ENCODE measurements at places on chromosomes 4 and X.

- H3K36me3 ChIP-seq = no peaks in the 10 kb centered on the region
- DNase-seq = no peak
- no peaks in the 10 kb centered on the region for H3K4me1 ChIP-seq
- H3K27me3 ChIP-seq = no peaks in the 10 kb centered on the region
- no peak overlapping the region for H3K4me3 ChIP-seq
These were observed 27.9 kb downstream of the RAB40AL start for GRCh38 chrX:102964940-102965339.

DNA sequence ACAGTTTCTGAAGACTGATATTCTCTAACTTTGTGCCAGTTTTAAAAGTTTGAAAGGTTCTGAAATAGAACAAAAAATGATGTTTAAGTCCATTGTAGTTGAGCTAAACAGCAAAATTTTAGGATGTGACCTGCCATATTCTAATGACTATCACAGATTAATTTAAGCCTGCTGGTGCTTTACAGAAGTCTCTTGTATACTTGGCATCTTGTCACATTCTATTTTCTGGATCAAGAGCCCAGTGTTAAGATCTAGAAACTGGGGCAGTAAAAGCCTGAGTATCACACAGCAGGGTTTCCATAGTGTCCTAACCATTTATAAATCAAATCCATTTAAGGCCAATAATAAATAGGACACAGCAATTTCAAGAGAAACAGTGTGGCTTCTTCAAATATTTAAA, 12.4 kb downstream of the FSTL5 start:
- no peak overlapping the region for H3K27ac ChIP-seq
- no peak for DNase-seq
- H3K4me3 ChIP-seq = no peak overlapping the region
- no peaks in the 10 kb centered on the region for H3K4me1 ChIP-seq

GRCh38 chr4:86596807-86597206, 2.7 kb downstream of the PTPN13 start:
- no peak for DNase-seq

GRCh38 chr4:6507345-6507744, 34.9 kb upstream of the PPP2R2C start:
- H3K27ac ChIP-seq = no peak overlapping the region
- no peaks in the 10 kb centered on the region for H3K4me1 ChIP-seq
- no peak overlapping the region for H3K4me3 ChIP-seq

GRCh38 chrX:44961817-44962607, 89.0 kb downstream of the KDM6A start:
- no peaks in the 10 kb centered on the region for H3K4me1 ChIP-seq
- no peaks in the 10 kb centered on the region for H3K27me3 ChIP-seq
- DNase-seq = no peak
- no peak overlapping the region for H3K4me3 ChIP-seq

DNA sequence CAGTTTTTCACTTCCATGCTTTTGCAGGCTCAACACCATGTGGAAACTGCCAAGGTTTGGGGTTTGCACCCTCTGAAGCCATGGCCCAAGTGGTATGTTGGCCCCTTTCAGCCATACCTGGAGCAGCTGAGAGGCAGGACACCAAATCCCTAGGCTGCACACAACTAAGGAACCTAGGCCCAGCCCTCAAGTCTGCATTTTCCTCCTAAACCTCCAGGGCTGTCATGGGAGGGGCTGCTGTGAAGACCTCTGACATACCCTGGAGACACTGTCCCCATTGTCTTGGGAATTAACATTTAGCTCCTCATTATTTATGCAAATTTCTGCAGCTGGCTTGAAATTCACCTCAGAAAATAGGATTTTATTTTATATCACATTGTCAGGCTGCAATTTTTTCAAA, 856.1 kb downstream of the TECRL start:
- no peaks in the 10 kb centered on the region for H3K4me1 ChIP-seq
- H3K4me3 ChIP-seq = no peak overlapping the region
- no peak for DNase-seq
- no peak overlapping the region for H3K27ac ChIP-seq
- no peaks in the 10 kb centered on the region for H3K36me3 ChIP-seq

DNA sequence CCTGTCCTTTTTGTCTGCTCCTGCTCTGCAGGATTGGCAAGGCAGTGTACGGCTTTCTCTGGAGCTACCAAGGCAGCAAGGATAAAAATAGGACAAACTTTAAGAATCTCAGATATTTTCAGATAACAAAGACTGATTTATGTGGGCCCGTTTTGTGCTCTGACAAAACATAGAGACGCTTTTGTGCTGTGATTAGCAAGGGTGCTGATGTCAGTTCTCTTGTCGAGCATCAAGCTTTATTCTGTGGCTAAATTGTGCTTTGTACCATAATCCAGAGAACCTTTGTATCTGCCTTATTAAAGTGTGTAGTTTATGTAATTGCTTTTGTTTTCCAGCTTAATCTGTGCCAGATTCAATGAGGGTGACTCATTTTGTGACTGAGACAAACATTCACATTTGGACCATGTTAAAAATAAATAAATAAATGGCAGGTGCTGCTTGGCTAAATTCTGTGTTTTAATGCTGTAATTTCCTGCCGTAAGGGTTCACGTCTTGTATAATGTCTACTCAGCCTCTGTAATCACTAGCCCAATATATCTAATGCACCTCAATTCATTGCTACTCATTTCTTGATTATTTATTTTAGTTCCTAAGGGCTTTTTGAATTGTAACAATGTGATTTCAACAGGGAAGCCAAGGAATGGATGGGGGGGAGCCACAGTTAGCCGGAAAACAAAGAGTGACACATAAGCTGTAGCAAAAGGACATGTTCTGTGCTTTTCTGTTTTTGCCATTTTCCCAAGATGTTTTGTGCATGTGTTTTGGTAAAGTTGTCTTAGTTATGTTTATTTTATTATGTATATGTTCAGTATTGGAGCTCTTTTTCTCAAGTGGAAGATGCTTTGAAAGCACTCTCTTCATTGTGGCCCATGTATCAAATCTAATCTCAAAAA, 75.1 kb downstream of the GAB1 start:
- H3K27me3 ChIP-seq = no peaks in the 10 kb centered on the region
- no peak overlapping the region for H3K4me3 ChIP-seq
- peaks cover 9% of the 10 kb centered on the region for H3K36me3 ChIP-seq
- H3K4me1 ChIP-seq = peaks cover 17% of the 10 kb centered on the region

- no peak overlapping the region for H3K4me3 ChIP-seq
- H3K4me1 ChIP-seq = peaks cover 9% of the 10 kb centered on the region
- H3K36me3 ChIP-seq = no peaks in the 10 kb centered on the region
These were observed 385.4 kb upstream of the MAD2L1 start for GRCh38 chr4:120452001-120452400.

GRCh38 chr4:94420356-94420755, 31.4 kb upstream of the PDLIM5 start:
- H3K36me3 ChIP-seq = peaks cover 4% of the 10 kb centered on the region
- no peak overlapping the region for H3K27ac ChIP-seq
- H3K4me3 ChIP-seq = no peak overlapping the region
- H3K27me3 ChIP-seq = peaks cover 21% of the 10 kb centered on the region
- H3K4me1 ChIP-seq = peaks cover 6% of the 10 kb centered on the region
- DNase-seq = no peak

- H3K4me3 ChIP-seq = no peak overlapping the region
- DNase-seq = no peak
- peaks cover 13% of the 10 kb centered on the region for H3K4me1 ChIP-seq
- H3K27ac ChIP-seq = no peak overlapping the region
- H3K27me3 ChIP-seq = no peaks in the 10 kb centered on the region
These were observed 15.5 kb downstream of the UBA6 start for GRCh38 chr4:67685532-67685859.

GRCh38 chr4:72326692-72327632, 242.1 kb downstream of the ADAMTS3 start:
- DNase-seq = no peak
- H3K27ac ChIP-seq = no peak overlapping the region
- no peak overlapping the region for H3K4me3 ChIP-seq
- no peaks in the 10 kb centered on the region for H3K4me1 ChIP-seq
- no peaks in the 10 kb centered on the region for H3K27me3 ChIP-seq
- H3K36me3 ChIP-seq = no peaks in the 10 kb centered on the region

- H3K36me3 ChIP-seq = peaks cover 10% of the 10 kb centered on the region
- H3K27ac ChIP-seq = no peak overlapping the region
- DNase-seq = no peak
- H3K27me3 ChIP-seq = no peaks in the 10 kb centered on the region
These were observed 192.6 kb downstream of the PDGFC start for GRCh38 chr4:156779042-156779441.

GRCh38 chr4:93772858-93773257, 55.7 kb upstream of the ATOH1 start:
- no peak for DNase-seq
- no peak overlapping the region for H3K4me3 ChIP-seq
- no peaks in the 10 kb centered on the region for H3K36me3 ChIP-seq
- H3K4me1 ChIP-seq = peaks cover 11% of the 10 kb centered on the region
- H3K27me3 ChIP-seq = peaks cover 4% of the 10 kb centered on the region

DNA sequence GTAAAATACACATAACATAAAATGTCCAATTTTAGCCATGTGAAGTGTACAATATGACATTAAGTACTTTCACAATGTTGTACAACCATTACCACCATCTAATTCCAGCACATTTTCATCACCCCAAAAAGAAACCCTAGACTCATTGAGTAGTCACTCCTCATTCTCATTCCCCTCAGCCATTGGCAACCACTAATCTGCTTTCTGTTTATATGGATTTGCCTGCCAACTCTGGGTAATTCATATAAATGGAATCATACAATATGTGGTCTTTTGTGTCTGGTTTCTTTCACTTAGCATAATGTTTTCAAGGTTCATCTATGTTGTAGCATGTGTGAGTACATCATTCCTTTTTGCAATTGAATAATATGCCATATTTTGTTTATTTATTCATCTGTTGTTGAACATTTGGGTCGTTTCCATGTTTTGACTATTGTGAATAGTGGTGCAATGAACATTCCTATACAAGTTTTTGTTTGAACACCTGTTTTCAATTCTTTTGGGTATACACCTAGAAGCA, 43.0 kb downstream of the EIF2S3 start:
- no peak for DNase-seq
- H3K27ac ChIP-seq = no peak overlapping the region
- no peaks in the 10 kb centered on the region for H3K27me3 ChIP-seq

DNA sequence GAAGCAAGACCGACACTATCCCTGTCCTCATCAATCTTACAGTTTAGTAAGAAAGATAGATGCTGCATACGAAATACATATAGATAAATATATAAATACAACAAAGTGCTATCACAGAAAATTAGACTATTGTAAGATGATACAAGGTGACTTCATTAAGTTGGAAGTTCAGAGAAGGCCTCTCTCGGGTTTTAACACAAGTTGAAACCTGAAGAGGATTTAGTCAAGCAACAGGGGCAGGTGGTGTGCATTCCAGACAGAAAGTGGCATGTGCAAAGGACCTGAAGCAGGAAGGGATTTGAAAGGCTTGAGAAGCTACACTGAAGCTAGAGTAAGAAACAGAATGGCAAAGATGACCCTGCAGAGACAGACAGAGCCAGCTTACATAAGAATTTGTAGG, 36.5 kb downstream of the USP46 start:
- no peak overlapping the region for H3K4me3 ChIP-seq
- no peak for DNase-seq
- peaks cover 41% of the 10 kb centered on the region for H3K36me3 ChIP-seq

- no peak overlapping the region for H3K27ac ChIP-seq
- H3K36me3 ChIP-seq = no peaks in the 10 kb centered on the region
- H3K4me3 ChIP-seq = no peak overlapping the region
- no peak for DNase-seq
- no peaks in the 10 kb centered on the region for H3K4me1 ChIP-seq
- H3K27me3 ChIP-seq = peaks cover 9% of the 10 kb centered on the region
These were observed 19.3 kb downstream of the CCDC158 start for GRCh38 chr4:76401654-76402053.

DNA sequence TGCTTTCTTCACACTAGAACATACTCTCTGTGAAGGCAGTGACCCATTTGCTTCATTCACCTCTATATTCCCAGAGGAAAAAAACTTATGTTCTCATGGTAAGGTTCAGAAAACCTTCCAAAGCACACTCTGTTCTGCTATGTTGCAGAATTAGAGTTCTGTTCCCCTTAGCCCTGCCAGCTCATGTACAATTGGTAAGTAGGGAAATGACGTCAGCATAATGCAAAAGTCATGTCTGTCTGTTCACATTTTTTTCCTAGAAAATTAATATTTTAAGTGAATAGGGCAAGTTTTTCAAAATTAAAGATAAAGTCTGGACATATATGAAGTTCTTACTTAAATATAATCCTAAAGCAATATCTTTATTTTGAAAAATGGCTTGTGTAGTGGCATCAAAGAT, 443.6 kb downstream of the GALNTL6 start:
- peaks cover 12% of the 10 kb centered on the region for H3K27me3 ChIP-seq
- H3K4me3 ChIP-seq = no peak overlapping the region
- no peaks in the 10 kb centered on the region for H3K4me1 ChIP-seq

GRCh38 chr4:127709456-127709855, 20.7 kb upstream of the SLC25A31 start:
- peak overlapping the region; percentile 97 for H3K27ac ChIP-seq
- H3K27me3 ChIP-seq = no peaks in the 10 kb centered on the region
- DNase-seq = no peak
- H3K4me1 ChIP-seq = peaks cover 5% of the 10 kb centered on the region

DNA sequence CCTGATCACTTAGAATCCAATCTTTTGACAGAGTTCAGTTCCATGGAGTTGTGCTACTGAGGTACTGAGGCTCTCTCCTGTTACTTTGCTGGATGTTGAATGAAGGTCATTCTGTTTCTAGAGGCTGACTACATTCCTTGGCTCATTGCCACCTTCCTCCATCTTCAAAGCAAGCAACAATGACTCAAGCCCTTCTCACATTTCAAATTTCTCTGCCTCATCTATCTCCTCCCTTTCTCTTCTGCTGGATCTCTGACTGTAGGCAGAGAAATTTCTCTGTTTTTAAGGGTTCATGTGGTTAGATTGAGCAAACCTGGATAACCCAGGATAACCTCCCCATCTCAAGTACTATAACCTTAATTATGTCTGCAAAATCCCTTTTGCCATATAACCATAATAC, 775.4 kb downstream of the STPG2 start:
- H3K27me3 ChIP-seq = no peaks in the 10 kb centered on the region
- DNase-seq = no peak
- peak overlapping the region; percentile 47 for H3K4me3 ChIP-seq
- H3K4me1 ChIP-seq = peaks cover 19% of the 10 kb centered on the region
- peaks cover 4% of the 10 kb centered on the region for H3K36me3 ChIP-seq

- DNase-seq = no peak
- H3K27me3 ChIP-seq = no peaks in the 10 kb centered on the region
- no peak overlapping the region for H3K4me3 ChIP-seq
- no peaks in the 10 kb centered on the region for H3K36me3 ChIP-seq
These were observed 7.8 kb downstream of the WWC2 start for GRCh38 chr4:183106839-183107238.

- H3K27me3 ChIP-seq = peaks cover 18% of the 10 kb centered on the region
- H3K4me1 ChIP-seq = peaks cover 19% of the 10 kb centered on the region
- no peaks in the 10 kb centered on the region for H3K36me3 ChIP-seq
- peak overlapping the region; percentile 88 for H3K4me3 ChIP-seq
These were observed 1.8 kb downstream of the WWC2 start for GRCh38 chr4:183100827-183101226.

GRCh38 chr4:8737075-8737474, 134.6 kb downstream of the HMX1 start:
- no peak overlapping the region for H3K4me3 ChIP-seq
- no peak for DNase-seq
- H3K36me3 ChIP-seq = no peaks in the 10 kb centered on the region
- H3K27me3 ChIP-seq = peaks cover 3% of the 10 kb centered on the region
- no peak overlapping the region for H3K27ac ChIP-seq

GRCh38 chr4:182752158-182752910, 164.9 kb downstream of the DCTD start:
- peaks cover 43% of the 10 kb centered on the region for H3K36me3 ChIP-seq
- peaks cover 15% of the 10 kb centered on the region for H3K4me1 ChIP-seq
- H3K4me3 ChIP-seq = no peak overlapping the region
- DNase-seq = no peak

- H3K36me3 ChIP-seq = no peaks in the 10 kb centered on the region
- no peak for DNase-seq
- no peak overlapping the region for H3K27ac ChIP-seq
- no peaks in the 10 kb centered on the region for H3K27me3 ChIP-seq
- peak overlapping the region; percentile 70 for H3K4me3 ChIP-seq
These were observed 80.2 kb upstream of the CBLL2 start for GRCh38 chrX:22192419-22193060.

All from type B pancreatic cell (in vitro differentiated cells).